ENCODE measurements at places on chromosomes 5 and 9.

GRCh38 chr5:1799110-1799601, 481 bp downstream of the MRPL36 start:
- DNase-seq = no peak

DNA sequence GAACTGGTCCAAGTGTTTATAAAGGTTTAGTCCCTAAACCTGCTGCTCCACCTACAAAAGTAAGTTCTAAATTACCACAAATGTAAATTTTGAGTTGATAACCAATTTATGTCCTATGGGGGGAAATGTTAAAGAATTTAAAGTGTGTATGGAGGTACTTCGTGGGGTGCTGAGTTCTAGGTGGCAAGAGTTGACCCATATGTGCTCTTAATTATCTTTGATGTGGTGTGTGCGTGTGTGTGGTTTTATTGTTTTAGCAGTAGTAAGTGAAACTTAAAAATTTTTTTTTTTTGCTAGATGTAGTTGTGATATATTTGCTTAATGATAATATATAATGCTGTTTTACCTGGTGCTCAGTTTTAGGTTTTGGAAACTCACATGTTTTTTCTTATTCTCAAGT, 72.6 kb downstream of the GPBP1 start:
- no peak for DNase-seq

- DNase-seq = no peak
Observed at GRCh38 chr5:149380466-149381121, 1.5 kb upstream of the IL17B start.

- DNase-seq = no peak
Observed at GRCh38 chr5:138647261-138647788, 72.1 kb upstream of the HSPA9 start.

DNA sequence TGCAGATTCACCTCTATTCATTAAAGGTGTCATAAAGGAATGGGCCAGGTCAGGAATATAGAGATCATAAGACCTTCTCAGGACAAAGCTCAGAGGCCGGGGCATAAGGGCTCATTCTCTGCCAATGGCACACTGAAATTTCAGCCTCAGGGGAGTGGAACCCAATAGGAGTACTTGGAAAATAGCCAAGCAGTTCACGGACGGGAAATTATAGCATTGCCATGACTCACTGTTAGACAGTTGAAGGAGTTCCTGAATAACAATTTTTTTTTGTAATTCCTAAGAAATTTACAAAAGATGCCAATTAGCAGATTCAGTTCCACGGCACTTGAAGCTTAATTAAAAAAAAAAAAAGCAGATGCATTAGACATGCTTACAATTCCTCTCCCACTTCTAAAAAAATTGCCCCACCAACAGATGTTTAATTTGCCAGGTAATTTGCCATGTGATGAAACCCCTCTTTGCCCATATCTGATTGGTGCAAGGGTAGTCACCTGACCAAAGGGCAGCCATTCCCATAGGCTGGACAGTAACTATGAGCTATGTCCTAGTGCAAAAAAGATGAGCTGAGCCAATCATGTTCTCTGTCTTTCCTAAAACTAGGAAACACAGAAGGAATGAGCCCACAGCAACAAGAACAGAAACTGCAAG, 58.6 kb downstream of the PTCD2 start:
- no peak for DNase-seq

GRCh38 chr5:111839438-111839837, 82.4 kb upstream of the NREP start:
- DNase-seq = no peak

DNA sequence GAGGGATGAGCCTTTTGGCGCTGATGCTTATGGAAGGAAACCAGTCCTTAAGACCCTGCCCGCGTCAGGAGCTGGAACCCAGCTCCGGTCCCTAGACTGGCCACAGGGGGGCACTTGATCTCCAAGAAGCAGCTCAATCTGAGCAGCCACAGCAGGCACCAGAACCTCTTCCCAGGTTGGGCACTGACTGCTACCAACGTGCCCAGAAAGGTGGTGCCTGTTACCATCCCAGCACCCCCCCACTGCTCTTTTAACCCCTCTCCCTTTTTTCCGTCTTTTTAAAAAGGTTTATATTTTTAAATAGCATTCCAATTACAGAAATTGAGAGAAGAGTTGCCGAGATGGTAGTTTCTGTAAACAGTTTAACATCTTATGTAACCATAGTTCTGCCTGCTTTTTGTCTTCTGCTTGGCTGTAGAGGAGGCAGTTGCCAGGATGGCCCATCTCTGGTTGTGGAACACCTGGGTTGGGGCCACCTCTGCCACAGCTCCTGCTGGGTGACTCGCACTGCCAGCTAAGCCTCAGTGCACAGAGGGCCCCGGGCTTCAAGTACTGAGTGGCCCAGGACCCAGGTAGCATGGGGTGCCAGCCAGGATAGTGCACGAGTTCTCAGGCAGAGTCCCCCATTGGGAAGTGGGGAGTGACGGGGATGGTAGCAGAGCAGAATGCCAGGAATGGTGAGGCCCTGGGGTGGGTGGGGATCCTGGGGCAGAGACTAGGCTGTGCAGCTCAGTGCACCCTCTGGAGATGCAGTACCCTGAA, 62.8 kb downstream of the PFDN1 start:
- DNase-seq = no peak

DNA sequence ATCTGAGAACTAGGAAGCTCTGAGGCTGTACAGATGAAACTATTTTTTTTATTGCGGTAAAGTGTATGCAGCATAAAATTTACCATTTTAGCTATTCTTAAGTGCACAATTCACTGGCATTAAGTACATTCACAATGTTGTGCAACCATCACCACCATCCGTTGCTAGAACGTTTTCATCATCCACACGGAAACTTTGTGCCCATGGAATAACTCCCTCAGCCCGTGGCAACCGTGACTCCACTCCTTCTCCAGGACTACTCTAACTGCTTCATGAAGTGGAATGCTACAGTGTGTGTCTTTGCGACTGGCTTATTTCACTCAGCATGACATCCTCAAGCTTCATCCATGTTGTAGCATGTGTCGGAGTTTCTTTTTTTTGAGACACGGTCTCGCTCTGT, 57.1 kb downstream of the COL23A1 start:
- no peak for DNase-seq

DNA sequence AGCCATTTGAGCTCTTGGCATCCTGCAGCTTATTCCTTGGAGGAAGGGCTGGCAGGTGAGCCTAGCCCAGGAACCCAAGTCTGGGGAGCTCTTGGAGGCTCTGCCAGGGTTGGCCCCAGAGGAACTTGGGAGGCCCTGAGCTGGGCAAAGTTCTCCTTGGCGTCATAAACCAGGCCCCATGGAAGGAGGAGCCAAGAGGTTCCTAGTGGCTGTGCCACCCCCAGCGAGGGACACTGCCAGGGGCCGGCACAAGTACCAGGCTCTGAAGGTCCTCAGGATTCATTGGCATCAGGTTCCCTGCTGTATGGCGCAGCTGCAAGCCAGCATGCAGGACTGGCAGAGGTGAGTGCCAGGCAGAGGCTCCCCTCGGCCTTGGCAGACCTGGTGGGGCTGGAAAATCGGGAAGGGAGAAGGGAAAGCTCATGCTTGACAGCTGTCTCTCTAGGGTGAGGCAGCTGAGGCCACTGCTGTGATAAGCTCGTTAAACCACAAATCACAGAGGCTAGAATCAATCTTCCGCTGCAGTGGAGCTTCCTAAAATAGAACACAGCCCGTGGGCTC, 54.6 kb upstream of the SYNPO start:
- no peak for DNase-seq

- no peak for DNase-seq
Observed at GRCh38 chr5:157473383-157474320, 13.6 kb downstream of the NIPAL4 start.

DNA sequence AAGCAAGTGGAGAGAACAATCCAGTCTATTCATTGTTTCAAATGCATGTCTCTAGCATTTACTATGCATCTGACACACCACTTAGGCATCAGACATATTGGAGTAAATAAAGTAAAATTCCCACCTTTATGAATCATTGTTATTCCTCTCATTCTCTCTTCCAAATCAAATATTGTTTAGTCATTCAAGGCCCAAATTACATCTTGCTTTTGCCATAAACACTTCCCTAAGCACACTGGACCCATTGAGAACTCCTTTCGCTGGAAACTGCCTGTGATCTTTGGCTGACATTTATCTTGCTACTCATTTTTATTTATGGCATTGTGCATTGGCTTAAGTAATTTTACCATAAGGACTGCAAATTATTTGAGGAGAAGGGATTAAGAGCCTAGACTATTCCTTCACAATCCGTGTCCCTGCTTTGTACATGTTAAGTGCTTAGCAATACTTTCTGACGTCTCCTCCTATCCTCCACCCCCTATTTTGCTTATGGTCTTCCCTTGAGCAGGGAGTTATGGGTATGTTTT, 7.4 kb downstream of the C5orf46 start:
- no peak for DNase-seq

DNA sequence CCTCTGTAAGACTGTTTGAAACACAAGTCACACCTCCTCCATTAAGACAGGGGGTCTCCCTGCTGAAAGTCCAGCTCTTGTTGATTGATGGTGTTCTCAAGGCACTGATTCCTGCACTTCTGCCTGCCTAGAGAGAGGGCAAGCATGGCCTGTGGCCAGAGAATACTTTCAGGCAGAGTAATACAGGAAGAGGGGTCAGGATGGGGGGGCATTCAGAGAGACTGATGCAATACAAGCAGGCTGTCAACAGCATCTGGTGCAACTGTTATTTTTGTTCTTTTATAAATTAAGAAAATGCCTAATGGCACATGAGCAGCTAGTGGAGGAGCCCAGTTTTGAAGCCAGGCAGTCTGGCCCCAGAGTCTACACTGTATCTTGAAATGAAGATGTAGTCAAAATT, 302.2 kb downstream of the DIRAS2 start:
- DNase-seq = no peak

GRCh38 chr5:76893294-76893693, 43.5 kb downstream of the S100Z start:
- no peak for DNase-seq

- no peak for DNase-seq
Observed at GRCh38 chr9:71766663-71767062, 1.6 kb downstream of the CEMIP2 start.

- DNase-seq = no peak
Observed at GRCh38 chr5:78716206-78716605, 67.6 kb upstream of the LHFPL2 start.

DNA sequence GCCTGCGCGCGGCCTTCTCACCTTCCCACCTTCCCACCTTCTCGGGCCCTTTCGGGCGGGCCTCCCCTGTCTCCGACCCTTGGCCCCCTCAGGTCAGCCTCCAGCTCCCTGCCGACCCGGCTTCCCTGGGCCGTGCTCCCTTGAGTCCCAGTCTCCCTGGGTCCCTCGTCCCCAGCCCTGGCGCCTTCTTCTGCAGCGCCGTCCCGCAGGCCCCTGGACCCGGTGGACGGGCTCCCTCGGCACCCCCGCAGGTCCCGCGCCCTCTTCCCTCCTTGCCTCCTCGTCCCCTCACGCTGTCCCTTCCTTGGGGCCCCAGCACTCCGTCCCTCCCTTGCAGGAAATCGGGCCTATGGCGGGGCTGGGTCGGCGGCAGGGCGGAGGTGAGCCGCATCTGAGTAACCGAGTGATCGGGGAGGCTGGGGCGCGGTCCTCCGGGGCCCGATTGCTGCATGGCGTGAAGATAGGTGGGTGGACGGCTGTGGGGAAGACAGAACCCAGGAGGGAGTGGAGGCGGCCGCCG, 7.6 kb downstream of the ARPC5L start:
- DNase-seq = no peak

DNA sequence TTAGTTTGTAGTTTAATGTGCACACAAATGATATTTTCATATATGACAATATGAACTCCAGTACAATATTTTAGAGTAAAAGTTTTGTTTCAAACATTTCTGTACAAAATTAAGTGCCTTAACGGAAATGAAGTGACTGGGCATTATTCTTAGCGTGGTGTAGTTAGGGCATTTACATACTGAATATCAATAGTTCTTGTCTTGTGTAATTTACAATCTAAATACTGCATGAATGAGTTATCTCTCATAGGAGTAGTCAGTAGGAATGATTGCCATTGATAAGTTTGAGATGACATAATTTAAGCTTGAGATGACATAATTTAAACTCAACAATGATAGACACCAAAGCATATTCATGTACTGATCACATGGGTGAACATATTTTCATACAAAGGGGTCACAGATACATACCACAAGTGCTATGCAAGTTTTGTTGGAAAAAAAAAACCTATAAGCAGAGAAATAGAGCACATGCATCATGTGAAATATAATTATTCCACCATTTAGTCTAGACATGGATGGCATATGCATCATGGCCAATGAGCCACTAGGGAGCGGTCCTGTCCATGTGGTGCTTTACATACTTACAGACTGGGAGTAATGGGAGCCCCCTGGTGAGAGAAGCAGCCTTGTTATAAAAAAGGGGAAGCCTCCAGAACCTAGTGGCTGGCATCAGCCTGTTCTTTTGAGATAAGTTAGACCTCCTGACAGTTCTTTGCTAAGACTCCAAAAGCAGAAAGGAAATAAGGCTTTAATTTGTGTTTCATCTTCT, 1523.9 kb downstream of the MAT2B start:
- DNase-seq = no peak
